ENCODE measurements at places on chromosomes 12 and 14. TPM values are rescaled to one million over a fixed set of nuclear protein-coding genes. Genes with fewer than 3 reads are reported as not detected.

LALBA gene
- not detected for total RNA-seq

HRK gene
- total RNA-seq = not detected

NFE2 gene
- total RNA-seq = 0.39 TPM

ERGIC2 gene
- total RNA-seq = 109 TPM

RD3L gene
- not detected for total RNA-seq

TRPV4 gene
- total RNA-seq = 0.96 TPM

DMAC2L gene
- 9.0 TPM for total RNA-seq

TMEM116 gene
- total RNA-seq = 11.0 TPM

RHOJ gene
- 0.12 TPM for total RNA-seq

HELB gene
- 2.4 TPM for total RNA-seq

GPR137C gene
- 0.49 TPM for total RNA-seq

RNU4-1 gene
- under 0.01 TPM for total RNA-seq

SLCO1B1 gene
- not detected for total RNA-seq

MANSC4 gene
- total RNA-seq = not detected

- no peak for DNase-seq
Measured at GRCh38 chr12:92470608-92471021, 232.2 kb upstream of the PLEKHG7 start.

GRCh38 chr12:13390381-13390861 is 193.9 kb downstream of the EMP1 start:
- peak; percentile 92 for DNase-seq

- no peak for DNase-seq
Measured at GRCh38 chr14:90109858-90110257, 48.1 kb downstream of the KCNK13 start.

DNA sequence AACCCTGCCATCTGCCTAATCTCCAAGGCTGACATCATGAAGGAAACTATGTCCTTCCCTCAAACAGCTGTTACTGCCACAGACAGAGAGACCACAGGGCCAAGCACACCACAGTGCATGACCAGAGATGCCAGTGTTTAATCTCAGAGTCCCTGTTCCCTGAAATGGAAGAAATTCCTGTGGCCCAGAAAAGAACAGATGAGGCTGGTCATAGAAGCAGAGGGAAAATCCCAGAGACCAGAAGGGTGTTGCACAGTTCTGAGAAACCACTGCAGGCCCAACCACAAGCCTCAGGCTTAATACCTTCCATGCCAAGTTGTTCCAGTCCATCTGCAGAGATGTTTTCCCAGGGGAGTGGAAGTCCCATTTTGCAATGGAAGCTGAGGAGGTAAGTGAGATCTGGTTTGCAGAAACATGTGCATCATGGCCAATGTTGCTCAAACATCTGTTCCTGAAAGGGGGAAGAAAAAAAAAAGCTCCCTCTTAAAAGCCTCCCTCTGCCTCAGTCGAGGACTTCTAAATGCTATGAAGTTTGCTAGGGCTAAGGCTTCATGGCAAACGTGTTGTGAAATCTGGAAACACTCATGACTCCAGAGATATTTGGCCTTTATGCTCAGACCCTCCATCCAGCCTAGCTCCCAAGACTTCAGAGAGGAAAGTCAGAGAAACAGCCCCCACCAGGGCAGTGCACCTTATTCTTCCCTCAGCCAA is 98.6 kb downstream of the SCARB1 start:
- peak; percentile 100 for DNase-seq

- DNase-seq = no peak
Measured at GRCh38 chr12:33283054-33283453, 156.6 kb downstream of the SYT10 start.

GRCh38 chr12:11693601-11694000 is 44.1 kb downstream of the ETV6 start:
- DNase-seq = no peak

DNA sequence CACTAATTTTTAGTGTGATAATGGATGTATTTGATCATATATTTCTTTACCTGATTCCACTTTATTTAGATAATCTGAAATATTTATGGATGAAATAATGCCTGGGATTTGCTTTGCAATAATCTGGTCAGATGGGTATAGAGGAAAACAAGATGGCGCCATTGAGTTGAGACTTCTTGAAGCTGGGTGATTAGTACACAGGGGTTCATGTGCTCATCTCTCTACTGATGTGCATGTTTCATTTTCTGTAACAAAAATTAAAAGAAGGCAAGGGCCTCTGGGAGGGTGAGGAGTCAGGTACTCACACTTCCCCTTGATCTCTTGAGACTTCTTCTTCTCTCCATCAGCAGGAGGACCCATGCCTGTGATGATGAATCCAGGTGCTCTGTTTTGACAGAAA is 61.8 kb downstream of the GCH1 start:
- no peak for DNase-seq

GRCh38 chr14:81767266-81767995 is 233.8 kb upstream of the SEL1L start:
- no peak for DNase-seq

- DNase-seq = no peak
Measured at GRCh38 chr14:94775091-94775870, 5.4 kb upstream of the GSC start.

DNA sequence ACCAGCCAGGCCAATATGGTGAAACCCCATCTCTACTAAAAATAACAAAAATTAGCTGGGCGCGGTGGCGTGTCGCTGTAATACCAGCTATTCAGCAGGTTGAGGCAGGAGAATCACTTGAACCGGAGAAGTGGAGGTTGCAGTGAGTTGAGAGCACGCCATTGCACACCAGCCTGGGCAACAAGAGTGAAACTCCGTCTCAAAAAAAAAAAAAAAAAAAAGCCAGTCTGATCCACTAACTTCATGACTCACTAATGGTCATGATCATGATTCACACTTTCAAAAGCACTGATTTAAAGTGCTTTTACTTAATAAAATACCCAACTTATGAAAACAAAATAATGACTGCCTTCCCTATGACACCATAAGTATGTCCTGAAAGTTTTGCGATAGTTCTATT is 38.4 kb upstream of the CPM start:
- peak; percentile 40 for DNase-seq

GRCh38 chr14:56351861-56352260 is 227.7 kb upstream of the TMEM260 start:
- DNase-seq = peak; percentile 61

- no peak for DNase-seq
Measured at GRCh38 chr14:99542566-99542965, 61.4 kb downstream of the CCNK start.

DNA sequence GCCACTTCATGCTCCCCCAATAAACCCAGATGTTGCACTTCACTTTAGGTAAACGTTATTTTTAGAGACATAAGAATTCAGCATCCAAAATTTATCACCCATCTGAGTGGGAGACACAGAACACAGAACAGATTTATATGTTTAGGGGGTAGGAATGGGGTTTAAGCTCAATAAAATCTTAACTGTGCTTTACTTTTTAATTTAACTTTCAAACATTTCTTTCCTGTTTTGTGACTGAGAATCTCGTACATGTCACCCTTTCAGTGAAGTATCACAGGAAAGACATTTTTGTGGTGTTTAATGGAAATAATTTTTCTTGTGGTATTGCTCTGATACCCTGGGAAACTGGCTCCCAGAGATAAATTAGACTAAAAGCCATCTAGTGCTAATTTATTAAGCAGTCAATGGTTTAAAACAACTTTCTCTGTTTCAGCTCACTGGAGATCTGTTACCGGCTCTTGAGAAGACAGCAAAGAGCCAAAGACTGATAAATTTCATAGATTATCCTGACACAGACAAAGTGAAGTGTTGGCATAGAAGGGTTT is 148.0 kb upstream of the BMP4 start:
- no peak for DNase-seq

DNA sequence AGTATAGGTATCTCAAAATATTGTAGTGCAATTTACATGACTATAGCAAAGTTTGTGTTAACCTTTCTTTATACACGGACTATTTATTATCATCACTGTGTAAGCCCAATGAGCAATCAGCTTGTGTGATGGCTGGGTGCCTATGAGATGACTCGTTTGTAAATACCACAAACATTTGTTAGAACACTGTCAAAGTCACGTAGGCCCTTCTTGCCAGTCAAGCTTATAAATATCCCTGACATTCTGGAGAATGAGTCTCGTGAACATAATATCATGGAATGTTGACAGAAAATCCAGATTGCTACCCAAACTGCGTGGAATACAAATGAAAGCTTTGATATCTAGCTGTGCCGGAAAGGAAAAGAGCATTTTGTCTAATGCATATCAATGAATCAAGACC is 648.3 kb upstream of the MDGA2 start:
- peak; percentile 67 for DNase-seq

- no peak for DNase-seq
Measured at GRCh38 chr12:45839917-45840316, 110.4 kb downstream of the ARID2 start.

GRCh38 chr12:43252585-43252984 is 299.4 kb downstream of the ADAMTS20 start:
- no peak for DNase-seq

DNA sequence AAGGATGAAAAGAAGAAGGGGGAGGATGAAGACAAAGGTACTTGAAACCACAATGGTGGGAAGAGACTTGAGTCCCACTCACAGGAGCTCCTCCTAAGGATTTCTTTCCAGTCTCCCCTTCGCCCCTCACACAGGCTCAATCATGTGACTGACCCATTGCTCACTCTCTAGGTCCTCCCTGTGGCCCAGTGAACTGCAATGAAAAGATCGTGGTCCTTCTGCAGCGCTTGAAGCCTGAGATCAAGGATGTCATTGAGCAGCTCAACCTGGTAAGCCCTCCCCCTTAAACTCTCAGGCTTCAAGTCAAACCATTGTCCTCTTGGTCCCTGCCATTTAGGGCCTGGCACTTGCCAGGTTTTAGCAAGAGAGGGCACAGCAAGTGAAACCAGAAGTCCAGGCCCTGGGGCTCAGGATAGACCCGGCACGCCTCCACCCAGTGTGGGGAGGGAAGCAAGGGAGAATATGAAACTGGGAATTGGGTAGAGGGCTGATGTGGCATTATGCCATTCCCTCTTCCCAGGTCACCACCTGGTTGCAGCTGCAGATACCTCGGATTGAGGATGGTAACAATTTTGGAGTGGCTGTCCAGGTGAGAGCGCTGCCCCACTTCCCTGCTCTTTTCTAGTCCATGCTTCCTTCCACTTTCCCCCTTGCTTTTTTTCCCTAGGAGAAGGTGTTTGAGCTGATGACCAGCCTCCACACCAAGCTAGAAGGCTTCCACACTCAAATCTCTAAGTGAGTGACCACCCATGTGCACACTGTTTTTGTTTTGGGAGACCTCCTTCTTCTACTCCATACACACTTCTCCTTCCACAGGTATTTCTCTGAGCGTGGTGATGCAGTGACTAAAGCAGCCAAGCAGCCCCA is 1.8 kb downstream of the PSME1 start:
- no peak for DNase-seq

DNA sequence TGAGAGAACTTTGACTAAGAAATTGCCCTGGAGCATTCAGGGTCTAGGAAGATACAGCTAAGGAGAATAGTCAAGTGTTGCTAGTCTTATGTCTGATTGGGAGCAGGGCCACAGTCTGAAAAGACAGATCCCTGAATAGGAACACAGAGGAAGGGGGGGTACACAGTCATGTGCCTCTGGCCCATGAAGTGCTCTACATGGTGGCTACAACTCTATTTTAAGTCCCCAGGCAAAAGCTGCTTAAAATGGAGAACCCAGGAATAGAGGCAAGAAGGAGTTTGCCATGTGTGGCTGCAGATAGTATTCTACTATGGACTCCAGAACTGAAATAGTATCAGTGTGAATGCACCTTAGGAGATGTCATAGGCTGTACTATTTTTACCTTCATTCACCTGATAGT is 118.0 kb upstream of the NPAS3 start:
- no peak for DNase-seq

GRCh38 chr14:56120091-56120691 is 2.0 kb downstream of the PELI2 start:
- peak; percentile 7 for DNase-seq

GRCh38 chr14:70069186-70069585 is 119.6 kb downstream of the SLC8A3 start:
- no peak for DNase-seq

DNA sequence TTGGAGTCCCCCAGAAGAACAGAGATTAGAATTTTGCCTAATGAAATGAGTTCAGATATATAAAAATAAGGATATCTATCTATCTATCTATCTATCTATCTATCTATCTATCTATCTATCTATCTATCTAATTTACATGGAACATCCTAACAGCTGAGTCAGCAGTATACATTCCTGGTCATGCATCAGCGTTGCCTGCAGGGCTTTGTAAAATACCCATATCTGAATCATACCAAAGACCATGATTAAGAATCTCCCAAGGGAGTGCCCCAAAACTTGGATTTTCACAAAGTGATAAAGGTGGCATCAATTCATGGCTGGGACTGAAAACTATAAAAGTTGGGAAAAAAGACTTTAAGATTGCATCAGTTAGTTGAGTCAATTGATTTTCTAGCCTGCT is 32.7 kb upstream of the SYT10 start:
- DNase-seq = no peak

GRCh38 chr14:51914310-51914709 is 53.9 kb downstream of the GNG2 start:
- no peak for DNase-seq

DNA sequence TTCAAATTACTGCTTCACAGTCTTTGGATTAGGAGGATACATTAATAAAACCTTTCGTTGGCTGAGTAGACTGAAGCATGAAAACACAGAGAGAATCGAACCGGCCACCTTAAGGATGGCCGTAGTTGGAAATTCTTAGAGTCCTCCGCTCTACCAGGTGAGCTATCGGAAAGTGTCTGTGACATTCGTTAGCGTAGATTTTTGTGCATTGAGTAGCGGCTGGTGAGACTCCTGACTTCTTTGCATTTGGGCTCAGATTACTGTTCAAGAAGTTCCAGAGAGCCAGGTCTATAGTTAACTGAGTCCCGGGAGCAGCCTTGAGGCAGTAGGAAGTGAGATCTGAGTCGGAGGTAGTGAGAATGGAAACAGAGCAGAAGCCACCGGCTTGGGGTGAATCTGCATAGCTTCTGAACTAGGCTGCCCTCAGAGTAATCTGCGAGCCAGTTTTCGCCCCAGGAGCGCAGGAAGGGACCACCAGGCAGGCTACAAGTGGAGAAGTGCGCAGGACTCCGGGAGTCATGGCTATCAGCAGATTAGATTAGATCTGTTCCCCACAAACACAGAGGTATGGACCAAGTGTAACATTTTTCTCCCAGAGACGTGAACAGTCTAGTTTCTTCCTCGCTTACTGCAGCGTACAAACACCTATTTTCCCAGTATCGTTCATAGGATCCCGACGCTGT is 11.0 kb downstream of the OR6S1 start:
- DNase-seq = no peak

All from RPMI7951 (cell line).